CD4-positive, alpha-beta memory T cell (primary cell): ENCODE measurements at places on chromosomes 1 and 21.

- DNase-seq, result no peak
Measured at GRCh38 chr1:31122101-31122735, 56.7 kb upstream of the PUM1 start.

- DNase-seq, result no peak
Measured at GRCh38 chr1:188070848-188071247, 1242.1 kb downstream of the PLA2G4A start.

DNA sequence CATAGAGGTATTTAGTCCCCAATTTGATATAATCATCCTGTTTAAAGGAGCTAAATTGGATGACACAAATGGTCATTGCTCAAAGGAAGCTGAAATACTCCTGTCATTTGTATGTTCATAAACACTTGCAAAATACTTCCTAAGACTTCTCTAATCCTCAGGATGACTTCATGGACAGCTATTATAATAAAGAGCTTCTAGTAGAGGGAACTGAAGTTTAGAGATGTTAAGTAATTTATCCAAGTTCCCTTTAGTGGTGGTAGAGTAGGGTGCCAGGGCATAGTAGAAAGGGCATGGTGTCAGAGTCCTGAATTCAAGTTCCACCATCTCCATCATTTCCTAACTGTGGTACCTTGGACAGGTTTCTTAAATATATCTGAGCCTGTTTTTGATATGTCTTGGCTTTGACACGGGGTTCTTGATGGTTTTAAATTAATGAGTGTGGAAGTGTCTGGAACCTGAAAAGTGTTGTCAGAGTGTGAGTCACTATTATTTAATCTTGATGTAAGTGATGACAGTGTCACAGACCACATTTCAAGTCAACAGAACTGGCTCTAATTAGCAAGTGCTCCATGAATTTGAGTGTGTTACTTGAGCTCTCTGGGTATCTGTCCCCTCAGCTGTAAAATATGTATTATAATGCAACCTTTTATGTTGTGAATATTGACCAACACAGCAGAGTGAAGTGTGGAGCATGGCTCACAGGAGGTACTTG lies 12.1 kb upstream of the GBP6 start:
- DNase-seq, result no peak

- DNase-seq, result no peak
Measured at GRCh38 chr1:219472596-219472995, 140.3 kb downstream of the ZC3H11B start.

GRCh38 chr21:45533361-45533845 lies 8.8 kb downstream of the SLC19A1 start:
- DNase-seq, result no peak

- DNase-seq, result peak; percentile 8
Measured at GRCh38 chr1:21594935-21595897, 73.9 kb downstream of the RAP1GAP start.

DNA sequence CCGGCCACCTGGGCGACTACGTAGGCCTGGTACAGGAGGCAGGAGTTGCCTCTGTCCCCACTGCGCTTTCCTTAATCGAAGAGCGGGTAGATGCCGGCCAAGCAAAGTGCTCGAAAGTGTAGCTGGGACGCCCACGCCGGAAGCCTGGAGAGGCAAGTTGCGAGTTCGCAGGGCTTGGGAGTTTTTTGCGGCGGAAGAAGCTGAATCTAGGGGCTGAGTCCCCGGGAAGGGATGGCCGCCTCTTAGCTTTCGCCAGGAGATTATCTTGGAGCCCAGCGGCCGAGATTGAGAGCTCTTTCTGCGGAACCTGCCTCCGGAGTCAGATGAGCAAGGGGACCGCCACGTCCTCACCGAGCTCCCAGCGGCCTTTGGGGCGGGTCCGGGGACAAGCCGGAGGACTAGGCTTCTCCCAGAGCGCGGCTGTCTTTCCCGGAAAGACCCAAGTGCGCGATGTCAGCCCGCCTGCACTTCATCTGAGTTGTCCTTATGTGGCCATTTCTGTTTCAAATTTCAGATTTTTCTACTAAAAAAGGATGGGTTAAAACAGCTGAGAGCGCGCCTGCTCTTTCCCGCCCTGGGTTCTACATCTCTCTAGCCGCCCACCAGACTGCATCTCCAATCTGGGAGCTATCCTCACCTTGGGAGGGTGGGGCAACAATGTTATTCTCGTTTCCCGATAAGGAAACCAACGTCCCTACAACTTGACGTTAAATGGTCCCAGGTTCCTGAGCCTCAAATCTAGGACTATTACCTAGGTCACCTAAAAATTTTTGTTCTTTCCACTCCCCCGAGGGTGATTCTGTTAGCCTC lies 12.4 kb upstream of the TBX15 start:
- no peak for DNase-seq

DNA sequence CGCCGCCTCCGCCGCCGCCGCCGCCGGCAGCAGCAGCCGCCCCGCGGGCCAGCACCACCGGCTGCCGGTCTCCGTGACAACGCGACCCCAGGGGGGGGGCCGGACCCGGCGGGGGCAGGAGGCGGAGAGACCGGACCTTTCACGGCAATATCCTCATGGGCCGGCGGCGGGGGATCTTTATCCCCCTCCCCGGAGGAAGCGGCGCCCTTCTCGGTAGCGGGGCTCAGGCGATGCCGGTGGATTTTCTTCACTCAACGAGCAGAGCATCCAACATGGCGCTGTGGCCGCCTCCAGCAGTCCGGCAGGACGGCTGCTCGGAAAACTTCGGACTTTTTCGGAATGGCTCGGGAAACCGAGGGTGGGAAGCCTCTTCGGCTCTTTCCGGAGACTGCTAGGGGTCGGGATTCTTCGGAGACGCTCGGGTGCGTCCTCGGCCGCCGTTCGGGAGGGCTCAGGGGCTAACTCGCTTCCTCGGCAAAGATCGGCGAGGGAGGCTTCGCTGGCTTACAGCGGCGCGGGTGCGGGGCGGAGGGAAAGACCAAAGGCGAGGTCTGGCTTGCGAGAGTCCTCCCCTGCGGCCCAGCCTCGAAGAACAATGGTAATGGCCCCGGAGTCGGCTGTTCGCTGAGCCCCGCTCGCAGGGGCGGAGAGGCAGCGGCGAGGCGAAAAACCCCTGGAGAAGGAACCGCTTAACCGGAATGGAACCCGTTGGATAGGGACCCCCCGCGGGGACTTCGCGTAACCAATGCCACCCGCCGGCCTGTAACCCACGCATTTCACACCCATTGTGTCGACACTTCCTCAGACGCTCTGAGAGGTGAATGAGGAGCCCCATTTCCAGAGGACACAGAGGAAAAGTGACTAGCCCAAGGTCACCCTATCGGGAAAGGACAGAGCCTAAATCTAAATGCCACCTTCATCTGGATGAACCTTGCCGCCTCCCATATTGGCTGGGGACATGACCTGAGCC lies at the start of gene EIF4G3:
Gene EIF4G3 (minus strand): TSS at position 312 of the 970 bp plus-strand sequence. CDS start 174,155 bp downstream, outside the sequence.
- DNase-seq, result peak; percentile 98

DNA sequence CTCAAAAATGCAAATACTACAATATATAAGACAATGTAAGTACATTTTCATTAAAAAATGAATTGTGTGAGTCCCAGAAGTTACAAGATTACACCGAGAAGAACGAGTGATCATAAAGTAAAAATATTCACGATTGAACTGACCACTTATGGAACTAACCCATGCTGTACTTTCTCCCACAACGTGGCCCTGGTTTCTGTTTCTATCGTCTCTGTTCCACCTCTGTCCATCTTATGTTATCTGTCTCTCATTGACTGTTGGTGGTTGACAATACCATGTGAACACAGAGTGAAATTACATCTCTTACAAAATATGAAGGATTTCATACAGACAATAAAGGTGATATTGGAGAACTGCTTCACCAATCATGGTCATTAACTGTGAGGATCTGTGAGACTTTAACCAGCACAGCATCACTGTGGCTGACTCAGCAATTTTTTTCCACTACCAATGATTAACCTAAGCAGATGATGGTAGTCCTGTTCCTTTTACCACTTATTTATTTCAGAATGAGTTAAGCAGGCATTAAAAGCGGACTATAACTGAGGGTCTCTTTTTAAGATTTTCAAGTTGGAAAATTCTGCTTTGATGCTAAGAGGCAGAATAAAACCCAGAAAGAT lies 165.1 kb downstream of the TGFB2 start:
- DNase-seq, result no peak
